Astrocyte of the cerebellum (primary cell): ENCODE measurements at places on chromosomes 1 and 21.

GRCh38 chr1:55134152-55134808 lies 80.9 kb downstream of the USP24 start:
- no peak for DNase-seq

GRCh38 chr21:44919913-44920693 lies 596 bp downstream of the ITGB2 start:
- DNase-seq, result no peak

DNA sequence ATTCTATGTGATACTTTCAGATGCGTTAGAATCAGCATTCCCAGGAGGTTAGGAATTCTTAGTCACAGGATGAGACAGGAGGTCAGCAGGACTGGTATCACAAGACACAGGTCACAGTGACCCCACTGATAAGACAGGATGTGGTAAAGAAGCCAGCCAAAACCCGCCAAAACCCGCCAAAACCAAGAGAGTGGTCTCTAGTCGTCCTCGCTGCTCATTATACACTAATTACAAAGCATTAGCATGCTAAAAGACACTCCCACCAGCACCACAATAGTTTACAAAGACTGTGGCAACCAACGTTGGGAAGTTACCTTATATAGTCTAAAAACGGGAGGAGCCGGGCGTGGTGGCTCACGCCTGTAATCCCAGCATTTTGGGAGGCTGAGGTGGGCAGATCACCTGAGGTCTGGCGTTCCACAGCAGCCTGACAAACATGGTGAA lies 13.9 kb upstream of the ACTA1 start:
- DNase-seq, result no peak

DNA sequence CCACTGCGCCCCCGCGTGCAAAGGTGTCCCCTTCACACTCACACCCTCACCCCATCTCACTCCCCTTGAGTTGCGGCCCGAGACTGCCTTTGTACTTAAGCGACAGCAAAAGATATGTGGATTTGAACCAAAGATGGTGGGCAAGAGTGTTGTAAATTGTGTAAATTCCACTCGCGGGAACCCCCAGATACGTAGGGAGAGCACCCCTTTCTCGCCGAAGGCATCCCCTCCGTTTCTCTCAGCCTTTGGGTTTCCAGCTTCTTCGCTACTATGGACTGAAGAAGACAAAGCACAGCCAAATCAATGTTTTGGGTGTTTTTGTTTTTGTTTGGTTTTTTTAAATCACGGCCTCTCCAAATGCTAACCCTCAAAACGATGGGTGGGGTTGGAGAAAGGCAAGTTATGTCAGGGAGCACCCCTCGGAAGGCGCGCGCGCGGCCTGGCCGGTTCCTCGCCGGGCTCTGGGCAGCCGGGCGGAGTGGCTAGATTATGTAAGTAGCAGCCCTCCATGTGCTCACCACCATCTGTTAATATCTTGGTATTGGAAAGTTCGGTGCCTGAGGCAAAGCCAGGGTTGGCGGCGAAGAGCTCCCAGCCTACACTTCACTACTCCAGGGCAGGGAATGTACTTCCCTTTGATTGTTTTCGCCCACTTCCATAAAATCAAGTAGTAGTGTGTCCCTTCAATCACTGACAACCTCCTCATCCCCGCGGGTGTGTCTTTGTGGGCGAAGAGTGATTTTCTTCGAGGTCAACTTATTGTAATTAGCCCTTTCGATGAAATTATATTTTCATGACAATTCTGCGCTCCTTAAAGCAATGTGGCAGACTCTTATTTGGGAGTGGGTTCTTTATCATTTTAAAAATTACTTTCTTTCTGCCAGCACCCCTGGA lies 4.0 kb upstream of the PROX1 start:
- no peak for DNase-seq

DNA sequence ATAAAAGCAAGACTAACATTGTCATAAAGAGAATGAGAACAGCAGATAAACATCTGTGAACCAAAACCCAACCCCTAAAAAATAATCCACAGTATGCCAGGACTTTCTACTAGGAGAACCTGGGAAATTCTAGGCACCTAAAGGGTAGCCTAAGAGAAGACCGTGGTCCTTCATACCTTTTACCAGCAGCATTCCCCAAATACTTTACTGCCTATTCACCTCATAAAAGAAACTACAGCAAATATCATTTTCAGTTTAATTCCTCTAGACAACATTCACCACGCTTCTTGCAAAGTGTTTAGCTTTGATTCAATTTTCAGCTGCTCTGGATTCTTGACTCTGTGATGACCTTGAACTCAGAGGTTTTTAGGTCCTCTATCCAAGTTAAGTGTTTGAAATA lies 1180.7 kb upstream of the B3GALT2 start:
- DNase-seq, result no peak

GRCh38 chr1:113912594-113913311 lies 7.6 kb downstream of the DCLRE1B start:
- DNase-seq, result no peak

DNA sequence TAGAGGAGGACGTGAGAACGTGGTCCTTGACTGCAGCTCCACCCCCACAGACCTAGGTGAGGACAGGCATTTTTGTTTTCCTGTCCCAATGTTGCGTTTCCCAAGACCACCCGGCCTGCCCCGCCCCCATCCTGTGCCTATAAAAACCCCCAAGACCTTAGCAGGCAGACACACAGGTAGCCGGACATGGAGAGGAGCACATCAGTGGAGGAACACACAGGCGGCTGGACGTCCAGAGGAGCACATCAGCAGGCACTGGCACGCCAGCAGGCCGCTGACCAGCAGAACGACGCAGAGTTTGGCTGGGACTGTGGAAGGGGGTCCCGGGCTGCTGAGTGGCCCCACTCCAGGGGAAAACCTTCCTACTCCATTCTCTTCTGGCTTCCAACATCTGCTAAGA lies 12.7 kb upstream of the HMGCL start:
- DNase-seq, result no peak

GRCh38 chr1:165426745-165427144 lies 18.2 kb downstream of the RXRG start:
- no peak for DNase-seq

DNA sequence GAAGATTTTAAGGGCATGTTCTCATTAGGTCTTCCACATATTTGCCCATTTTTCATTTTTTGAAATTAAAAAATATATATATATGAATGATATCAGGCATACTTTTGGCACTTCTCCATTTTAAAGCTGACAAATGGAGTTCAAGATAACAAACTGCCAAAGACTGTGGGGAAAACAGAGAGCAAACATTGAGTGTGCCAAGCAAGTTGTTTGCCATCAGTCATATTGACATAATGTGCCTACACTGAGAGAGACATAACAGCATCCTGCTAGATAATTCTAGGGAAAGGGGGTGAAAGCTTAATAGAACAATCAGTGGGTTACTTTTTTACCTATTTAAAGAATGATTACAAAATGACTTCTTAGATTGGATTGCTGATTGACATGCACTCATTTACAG lies 529.4 kb upstream of the CXADR start:
- no peak for DNase-seq

- no peak for DNase-seq
Measured at GRCh38 chr1:230355594-230355993, 70.5 kb downstream of the PGBD5 start.

GRCh38 chr1:78536427-78536826 lies 45.7 kb downstream of the PTGFR start:
- no peak for DNase-seq

GRCh38 chr1:79604490-79605198 lies 598.1 kb upstream of the ADGRL4 start:
- DNase-seq, result no peak

GRCh38 chr21:25563361-25564116 lies 43.7 kb downstream of the MRPL39 start:
- DNase-seq, result no peak

DNA sequence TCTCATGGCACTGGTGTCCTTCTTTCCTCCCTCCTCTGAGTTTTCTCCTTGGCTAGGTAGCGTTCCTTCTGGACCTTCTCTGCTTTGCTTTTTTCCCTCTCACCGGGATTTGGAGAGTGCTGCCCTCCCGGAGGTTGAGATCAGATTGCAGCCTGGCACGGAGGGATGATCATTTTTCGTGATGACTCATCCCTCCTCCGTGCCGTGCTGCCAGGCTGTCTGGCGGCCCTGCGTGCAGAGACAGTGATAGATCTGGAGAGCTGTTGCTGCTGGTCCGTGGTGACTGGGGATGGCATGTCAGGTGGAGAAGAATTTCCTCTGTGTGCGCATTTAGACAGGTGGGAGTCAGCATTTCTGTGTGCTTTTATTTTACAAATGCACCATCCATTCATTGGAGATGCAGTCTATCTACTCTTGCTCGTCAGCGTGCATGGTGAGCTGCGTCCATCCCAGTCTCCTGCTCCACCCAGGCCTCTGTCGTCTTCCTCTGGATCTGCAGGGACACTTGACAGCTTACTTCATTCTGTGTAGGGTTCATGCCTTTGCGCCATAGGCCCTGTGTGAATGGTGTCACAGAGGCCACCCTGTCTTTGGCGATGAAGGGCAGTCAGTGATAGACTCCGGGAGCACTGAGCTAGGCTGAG lies 104.4 kb downstream of the PCBP3 start:
- no peak for DNase-seq
